NCI-H1105 treated with DMSO at 0.1 percent for 48 hours (cell line): ENCODE measurements at places on chromosomes 2 and 18.

DNA sequence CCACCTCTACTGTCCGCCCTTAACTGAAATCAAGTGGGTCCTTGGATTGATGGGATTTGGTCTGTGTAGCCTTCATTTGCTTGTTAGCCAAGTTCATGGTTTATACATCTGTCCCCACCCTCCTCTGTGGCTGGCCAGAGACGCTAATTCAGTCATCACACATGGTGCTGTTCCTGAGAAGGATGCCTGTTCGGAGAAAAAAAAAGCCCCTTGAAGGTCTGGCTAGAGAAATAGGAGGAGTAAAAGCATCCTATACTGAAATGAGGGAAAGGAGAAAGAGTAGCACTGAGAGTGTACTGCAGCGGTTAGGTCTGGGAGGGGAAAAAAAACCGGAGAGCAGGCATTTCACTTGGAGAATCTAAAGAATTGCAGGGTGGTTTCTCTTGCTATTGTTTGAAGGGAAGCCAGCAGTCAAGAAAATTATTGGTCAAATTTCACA is 180.6 kb upstream of the EPAS1 start:
- no peak for DNase-seq

DNA sequence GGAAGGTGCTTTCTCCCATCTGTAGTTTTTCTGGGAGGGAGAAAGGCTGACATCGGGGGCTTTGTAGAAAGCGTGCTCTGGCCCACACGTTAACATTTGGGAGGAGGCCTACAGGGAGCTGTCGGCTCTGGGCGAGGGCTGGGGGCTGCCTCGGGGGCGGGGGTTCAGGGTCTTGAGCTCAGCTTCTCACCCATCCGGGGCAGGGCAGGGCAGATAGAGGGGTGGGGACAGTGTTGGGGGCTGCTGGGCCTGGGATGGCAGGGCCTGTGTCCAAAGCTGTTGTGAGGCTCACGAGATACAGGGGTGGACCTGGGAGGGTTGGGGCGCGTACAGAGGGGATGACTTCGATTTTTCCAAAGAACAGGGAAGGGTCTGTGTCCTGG is 27.0 kb downstream of the NFATC1 start:
- no peak for DNase-seq

DNA sequence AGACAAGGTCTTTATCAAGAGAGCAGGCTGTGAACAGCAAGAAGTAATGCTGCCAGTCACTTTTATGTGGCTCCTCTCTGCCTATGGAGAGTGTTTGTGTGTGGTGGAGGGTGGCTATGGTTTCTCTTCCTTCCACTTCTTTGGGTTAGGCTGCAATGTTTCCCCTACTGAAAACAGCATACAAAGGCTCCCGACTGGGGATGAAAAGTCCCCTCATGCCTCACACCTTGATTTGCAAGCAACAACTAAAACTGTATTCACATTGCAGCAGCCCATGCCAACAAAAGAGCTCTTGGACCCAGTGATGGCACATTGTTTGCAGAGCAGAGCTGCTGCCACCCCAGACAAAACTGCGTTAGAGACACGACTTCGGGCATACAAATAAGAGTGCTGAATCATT is 301.6 kb downstream of the SLC8A1 start:
- DNase-seq: no peak

DNA sequence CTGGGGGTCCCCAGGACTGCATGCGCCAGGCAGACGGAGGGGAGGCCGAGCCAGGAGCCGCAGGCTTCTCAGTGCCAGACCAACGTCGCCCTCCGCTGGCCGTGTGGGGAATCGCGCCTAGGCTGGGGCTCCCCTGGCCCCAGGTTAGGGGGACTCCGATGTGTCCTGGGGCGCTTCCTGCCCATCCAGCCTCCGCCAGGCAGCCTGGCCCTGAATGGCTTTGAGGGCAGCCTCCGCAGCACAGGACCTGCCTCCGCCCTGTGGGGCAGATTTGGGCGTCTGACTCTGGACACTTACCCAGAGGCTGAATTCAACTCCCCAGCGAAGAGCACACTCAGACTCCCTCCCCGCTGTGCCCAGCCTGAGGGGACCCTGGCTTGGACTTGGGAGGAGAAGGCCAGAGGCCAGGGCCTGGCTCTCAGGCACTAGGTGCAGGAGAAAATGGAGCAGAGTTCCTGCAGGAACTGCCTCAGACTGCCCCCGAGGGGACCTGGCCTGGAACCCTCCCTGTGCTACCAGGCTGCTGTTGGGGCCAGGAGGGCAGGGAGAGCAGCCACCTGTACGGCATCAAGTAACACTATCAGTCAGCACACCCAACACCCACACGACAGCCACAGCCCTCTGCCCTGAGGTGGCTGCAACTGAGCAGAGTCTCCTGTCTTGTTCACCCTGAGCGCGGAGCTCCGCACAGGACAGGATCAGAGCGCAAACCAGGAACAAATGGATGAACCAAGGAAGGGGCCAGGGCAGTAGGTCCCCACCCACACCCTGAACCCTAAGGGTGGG is 597 bp upstream of the TEKT4 start:
- DNase-seq: no peak

GRCh38 chr2:102662833-102663232 is 43.5 kb downstream of the SLC9A2 start:
- no peak for DNase-seq

DNA sequence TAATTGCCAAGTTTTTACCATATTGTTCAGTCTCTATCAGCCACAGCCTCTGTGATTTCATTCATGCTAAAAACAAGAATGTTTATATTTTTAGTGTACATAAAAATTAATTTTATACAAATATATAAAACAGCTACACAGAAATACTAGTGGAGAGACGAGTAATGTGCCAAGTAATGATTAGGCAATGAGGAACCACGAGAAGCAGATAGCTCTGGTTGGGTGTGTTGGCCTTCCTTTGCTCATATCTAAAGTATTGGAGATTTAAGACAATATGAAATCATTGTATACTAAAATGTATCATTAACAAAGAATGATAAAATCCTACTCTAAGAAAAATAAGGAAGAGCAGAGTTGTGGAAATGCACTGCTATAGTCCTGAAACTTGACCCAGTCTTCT is 326.7 kb downstream of the AGAP1 start:
- DNase-seq: no peak

- DNase-seq: no peak
Measured at GRCh38 chr2:60597346-60597745, 43.9 kb upstream of the BCL11A start.

- no peak for DNase-seq
Measured at GRCh38 chr18:37701967-37702366, 136.4 kb upstream of the CELF4 start.

- no peak for DNase-seq
Measured at GRCh38 chr18:75083761-75084160, 125.2 kb downstream of the PTGR3 start.

- no peak for DNase-seq
Measured at GRCh38 chr2:41283079-41283775, 764.6 kb upstream of the PKDCC start.

DNA sequence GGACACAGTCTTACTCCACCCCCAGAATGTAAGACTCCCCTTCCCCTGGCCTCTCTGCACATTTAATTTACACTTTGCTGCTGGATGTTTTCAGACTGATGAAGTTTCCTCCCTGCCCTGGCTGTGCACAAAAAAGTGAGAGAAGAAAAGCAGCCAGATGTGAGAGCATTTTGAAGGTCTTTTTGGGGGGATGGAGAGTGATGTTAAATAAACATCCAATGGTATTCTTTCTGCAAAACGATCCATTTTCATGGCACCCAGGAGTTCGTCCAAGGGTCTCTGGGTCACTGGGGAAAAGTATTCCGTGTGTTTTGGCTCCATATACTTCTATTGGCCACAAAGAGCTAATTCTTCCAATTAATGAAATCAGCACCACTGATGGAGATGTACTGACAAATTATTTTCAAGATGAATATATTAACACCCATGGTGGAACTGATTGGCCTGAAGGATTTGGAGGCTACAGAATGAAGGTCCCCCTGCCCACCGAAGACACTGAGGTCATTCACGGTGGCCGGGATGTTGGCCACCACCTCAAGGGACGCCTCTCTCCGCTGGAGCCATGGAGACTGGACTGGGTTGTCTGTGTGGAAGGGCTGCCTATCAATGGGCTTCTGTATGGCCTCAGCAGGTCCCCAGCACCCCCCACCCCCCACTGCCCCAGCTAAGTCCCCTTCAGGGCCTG is 107.6 kb upstream of the PKDCC start:
- no peak for DNase-seq

GRCh38 chr18:51506811-51507210 is 309.3 kb upstream of the MEX3C start:
- DNase-seq: no peak

GRCh38 chr2:201021914-201022313 is 49.6 kb downstream of the HYCC2 start:
- no peak for DNase-seq

- no peak for DNase-seq
Measured at GRCh38 chr18:23213200-23213599, 77.9 kb downstream of the CABLES1 start.

DNA sequence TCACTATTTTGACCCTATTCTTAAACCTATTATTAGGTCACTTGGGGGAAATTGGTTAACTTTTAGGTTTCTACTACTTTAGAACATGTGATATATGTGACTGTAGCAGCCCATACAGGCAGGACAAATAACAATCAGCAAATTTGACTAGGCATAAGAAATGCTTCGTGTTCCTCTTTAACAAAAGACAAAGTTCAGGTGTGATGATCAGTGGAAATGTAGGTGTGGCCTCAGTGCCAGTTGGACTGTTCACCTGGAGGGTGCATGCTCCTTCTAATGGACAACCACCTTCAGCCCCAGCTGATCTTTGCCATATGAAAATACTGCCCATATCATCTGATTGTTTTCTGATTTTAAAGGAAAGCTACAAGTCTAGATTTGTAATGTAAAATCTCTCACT is 6.4 kb downstream of the PDK1 start:
- no peak for DNase-seq
